Jurkat, Clone E6-1 (cell line): ENCODE measurements at places on chromosomes 5 and 9.

GRCh38 chr5:179228341-179229121 lies 116.7 kb downstream of the ADAMTS2 start:
- DNase-seq, result no peak

- DNase-seq, result no peak
These were observed 813 bp upstream of the AGTPBP1 start for GRCh38 chr9:85742597-85742936.

- DNase-seq, result no peak
These were observed 31.4 kb downstream of the RXRA start for GRCh38 chr9:134357631-134358025.

- DNase-seq, result no peak
These were observed 25.4 kb upstream of the ALDOB start for GRCh38 chr9:101460965-101461364.

- DNase-seq, result no peak
These were observed 22.2 kb upstream of the PAX5 start for GRCh38 chr9:37056046-37056920.

DNA sequence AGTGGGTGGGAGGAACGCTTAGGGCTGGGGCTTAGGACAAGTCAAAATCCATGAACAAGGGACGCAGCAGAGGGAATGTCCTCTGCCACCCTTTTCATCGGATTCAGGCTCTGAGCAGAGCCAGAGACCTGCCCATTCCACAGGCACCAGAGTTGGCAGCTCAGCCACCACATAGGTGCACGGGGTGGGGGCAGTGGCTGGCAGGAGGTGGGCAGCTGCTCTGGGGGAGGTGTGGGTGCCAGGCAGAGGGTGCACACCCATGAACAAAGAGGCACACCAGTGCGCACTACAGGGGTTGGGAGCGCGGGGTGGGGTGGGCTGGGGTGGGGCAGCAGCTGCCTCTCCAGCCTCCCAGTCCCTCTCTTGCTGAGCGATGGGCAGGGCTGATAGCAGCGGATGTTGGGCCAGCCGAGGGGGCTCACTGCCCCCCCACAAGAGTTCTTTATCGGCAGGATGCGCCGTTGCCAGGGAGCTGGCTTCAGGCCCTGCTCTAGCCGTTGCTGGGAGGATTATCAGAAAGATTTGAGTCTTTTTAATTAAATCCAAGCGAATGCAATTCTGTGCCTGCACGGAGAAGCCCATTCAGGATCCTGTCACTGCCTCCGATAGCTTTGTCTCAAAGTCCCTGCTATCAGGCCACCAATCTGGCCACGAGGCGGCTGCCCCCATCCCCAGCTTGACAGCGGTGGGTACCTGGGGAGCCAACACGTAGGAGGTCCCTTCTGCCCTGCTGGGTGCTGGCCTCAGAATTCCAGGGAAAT lies 64.3 kb upstream of the LMX1B start:
- no peak for DNase-seq

DNA sequence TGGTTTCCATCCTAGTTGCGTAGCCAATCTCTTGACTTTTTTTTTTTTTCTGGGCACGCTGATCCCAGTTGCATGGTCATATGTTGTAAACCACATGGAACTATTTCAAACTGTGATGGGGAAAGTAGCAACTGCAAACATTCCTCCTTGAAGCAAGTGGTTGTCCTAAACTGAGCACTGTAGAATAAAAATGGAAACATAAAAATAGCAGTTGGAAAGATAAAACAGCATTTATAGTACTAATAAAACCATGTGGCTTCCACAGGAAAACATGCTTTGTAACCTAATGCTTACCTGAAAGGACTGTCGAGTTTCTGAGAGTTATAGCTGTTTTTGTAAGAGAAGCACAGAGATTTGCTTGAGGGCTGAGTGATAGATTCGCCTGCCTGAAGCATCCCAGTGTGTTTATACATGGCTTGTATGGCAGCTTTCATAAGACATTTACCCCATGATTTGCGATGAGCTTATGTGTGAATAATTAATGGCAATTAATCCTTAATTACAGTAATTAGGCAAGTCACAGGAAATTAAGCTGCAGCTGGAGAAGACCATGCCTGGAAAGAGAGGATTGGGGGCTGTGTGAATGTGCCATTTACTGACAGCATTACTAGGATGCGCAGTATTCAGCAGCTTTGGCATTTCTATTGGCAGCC lies 136.5 kb downstream of the PBX3 start:
- DNase-seq, result no peak

DNA sequence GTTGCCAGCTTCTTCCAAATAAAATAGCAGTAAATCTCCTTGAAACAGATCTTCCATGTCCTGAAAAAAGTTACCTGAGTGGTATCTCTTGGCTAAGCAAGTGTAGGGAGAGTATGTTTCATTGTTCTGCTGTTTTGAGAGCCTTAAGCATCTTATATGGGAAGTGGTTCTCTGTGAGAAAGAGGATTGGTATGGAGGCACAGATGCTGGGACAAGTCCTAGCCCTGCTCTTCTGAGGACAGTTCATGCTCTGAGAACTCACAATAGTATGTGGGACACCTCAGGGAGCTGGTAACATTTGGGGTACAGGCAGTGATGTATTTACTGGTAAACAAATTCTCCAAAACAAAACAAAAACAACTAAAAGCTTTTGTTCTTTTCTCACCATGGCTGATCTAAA lies 2.0 kb downstream of the PPP3R2 start:
- DNase-seq, result no peak

GRCh38 chr5:179613460-179614071 lies 9.9 kb downstream of the HNRNPH1 start:
- no peak for DNase-seq

DNA sequence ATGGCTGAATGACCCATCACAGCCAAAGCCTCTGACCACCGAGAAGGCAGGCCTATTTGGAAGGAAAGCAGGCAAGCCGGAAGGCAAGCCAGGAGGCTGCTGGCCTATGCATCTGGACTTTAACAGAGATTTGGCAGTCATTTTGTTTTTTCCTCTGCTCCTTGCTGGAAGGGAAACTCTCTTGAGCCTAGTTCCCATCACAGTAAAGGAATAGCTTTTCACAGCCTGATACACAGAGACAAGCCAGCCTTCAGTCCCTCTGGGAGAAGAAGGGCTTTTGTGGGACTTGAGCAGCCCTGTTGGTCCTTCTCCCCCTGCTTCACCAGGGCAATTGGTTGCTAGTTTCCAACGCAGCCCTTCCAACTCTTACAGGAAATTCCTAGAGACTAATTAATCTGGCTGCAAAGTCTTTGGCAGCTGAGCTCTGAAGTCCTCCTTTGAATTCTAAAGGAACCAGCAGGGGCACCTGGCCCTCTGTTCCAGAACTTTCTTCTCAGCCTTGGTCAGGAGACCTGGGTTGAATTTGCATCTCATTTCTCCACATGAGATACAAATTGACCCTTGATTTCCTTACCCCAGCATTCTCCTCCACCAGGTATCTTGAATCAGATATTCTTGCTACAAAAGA lies 157.3 kb upstream of the EPB41L4A start:
- no peak for DNase-seq

DNA sequence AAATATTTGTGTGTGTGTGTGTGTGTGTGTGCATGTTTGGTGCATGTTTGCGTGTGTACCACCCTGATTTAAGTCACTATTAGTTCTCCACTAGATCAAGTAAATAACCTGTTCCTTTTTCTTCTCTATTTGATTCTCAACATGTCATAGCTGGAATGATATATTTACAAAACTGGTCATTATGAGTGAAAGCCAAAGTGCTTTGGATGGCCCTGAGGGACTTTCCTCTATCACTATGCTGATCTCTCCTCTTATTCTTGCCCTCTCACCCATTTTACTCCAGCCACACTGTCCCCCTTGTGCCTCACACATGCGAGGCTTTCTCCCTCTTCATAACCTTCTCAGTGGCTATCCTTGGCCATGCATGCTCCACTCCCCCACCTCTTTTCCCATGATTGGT lies 144.6 kb upstream of the NMUR2 start:
- DNase-seq, result no peak

- DNase-seq, result no peak
These were observed 192.4 kb downstream of the DOCK8 start for GRCh38 chr9:406886-407654.

DNA sequence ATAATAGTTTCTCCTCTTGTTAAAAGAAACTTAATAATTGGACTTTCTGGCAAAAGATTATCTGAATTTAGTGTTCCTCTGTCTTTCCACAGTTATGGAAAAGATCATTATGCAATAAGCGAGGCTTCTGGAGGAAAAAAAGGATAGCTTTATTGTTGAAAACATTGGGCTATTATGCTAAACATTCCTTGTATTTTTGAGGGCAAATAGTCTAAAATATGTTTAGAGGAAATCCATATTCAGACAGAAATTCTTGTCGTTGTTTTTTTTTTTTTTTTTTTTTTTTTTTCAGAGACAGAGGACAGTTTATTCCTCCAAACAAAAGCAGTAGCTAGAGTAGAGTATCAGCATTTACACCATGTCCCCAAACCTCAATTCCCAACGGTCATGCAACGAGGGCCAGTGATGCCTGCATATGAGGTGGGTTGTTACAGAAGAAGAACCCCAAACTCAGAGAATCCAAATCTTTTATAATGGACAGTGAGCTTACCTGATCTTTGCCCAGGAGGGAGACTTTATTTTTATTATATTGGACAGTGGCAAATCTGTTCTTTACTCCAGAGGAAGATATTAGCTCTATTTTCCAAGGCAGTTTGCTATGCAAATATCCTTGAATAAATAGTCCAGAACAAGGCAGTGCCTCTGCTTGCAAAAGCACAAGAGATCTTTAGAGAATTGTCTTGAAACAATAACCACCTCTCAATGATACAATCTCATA lies 48.4 kb upstream of the CDK5RAP2 start:
- no peak for DNase-seq

GRCh38 chr9:19935422-19935821 lies 146.6 kb upstream of the SLC24A2 start:
- DNase-seq, result no peak

GRCh38 chr5:156186760-156187159 lies 140.2 kb upstream of the SGCD start:
- DNase-seq, result no peak

DNA sequence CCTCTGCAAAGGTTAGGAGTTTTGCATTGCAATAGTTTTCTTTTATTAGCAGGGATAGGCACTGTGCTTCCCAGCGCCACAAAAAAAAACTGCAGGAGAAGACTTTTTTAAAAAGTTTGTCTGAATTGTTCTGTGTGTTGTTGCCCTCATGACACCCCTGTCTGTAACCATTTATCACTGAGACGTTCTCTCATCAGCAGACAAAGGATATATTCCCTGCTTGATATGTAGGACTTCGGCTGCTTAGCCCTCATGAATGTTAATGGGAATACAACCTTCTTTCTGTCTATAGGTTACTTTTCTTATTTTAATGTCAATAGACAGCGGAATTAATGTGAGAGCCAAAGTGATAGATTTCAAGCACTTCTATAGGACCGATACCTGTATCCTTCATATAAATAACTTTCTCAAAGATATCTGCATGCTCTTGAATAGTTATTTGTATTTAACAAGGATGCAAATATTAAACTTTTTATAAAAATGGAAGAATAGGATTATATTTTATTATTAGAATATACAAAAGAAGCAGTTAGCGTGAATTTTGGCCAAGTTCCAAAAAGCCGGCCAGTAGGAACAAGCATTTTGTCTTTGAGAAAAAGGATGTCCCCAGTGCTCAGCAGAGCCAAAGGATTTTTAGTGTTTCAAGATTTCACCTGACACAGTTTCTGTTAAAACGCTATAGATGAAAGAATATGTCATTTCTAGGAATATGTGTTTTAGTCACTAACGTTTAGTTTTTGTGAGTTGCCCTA lies 1.5 kb upstream of the LYSMD3 start:
- DNase-seq, result no peak

DNA sequence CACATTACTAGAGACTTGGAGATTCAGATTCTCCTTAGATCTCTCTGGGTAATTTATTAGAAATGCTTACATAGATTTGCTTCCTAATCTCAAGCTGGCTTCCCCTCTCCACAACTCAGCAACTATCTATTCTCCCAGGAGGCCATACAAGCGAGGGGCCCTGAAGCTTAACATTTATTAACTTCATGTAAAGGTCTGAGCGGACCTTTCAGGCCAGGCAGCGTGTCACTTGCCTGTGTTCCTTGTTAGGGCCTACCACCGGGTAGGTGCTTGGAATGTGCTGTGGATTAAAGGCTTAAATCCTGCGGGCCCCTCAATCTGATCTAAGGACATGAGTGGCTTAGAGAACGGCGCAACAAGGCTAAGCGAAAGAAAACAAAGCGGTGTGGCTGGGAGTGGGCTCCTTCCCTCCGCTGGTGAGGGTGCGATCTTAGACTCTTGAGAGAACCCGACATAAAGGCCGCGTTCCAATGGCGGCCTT lies 712 bp upstream of the HSPA4 start:
- no peak for DNase-seq

- no peak for DNase-seq
These were observed 859.6 kb upstream of the SEMA6A start for GRCh38 chr5:117434254-117434653.

GRCh38 chr5:88045931-88046461 lies 222.6 kb downstream of the TMEM161B start:
- DNase-seq, result no peak

- no peak for DNase-seq
These were observed 1184.8 kb downstream of the DTWD2 start for GRCh38 chr5:117803533-117803932.

- no peak for DNase-seq
These were observed 44.1 kb downstream of the CCNH start for GRCh38 chr5:87368601-87369000.

GRCh38 chr9:14423815-14424261 lies 109.9 kb upstream of the NFIB start:
- no peak for DNase-seq
